ENCODE measurements at places on chromosomes 3 and 15.

- no peak for DNase-seq
Observed at GRCh38 chr3:126956866-126957650, 25.9 kb upstream of the PLXNA1 start.

DNA sequence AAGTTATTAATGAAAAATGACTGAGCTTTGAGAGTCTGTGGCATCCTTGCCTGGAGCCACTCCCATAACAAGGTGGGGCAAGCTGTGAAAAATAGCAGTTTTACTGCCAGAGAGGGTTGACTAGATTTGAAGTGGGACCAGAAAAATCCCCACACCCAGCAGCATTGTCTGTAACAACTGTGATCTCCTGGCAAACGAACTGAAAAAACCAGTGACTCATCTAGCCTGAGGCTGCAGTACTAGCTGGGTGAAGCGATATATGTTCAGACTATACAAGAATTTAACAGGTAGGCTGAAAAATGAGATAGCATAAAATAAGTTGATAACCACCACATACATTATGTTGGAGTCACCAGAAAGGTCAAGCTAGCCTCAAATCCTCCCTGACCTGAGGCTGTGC, 64.0 kb downstream of the DPH6 start:
- DNase-seq, result no peak

- DNase-seq, result no peak
Observed at GRCh38 chr15:62469478-62469873, 304.4 kb upstream of the C2CD4B start.

- DNase-seq, result no peak
Observed at GRCh38 chr3:41482134-41482533, 282.8 kb downstream of the CTNNB1 start.

DNA sequence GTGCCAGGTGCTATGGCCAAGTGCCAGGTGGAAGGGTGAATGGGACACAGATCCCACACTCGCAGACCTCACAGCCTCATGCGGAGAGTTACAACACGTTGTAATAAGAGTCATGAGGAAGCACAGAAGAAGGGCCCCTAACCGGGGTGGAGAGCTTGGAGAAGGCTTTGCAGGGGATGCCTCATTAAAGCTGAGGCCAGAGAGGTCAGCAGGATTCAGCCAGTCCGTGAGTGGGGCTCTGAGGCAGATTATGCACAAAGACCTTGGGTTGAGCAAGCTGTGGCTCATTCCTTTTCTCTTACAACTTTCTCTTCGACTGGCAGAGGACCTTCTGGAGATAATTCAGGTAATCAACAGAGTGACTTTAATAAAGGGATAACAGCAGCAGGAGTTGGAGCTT, 65.3 kb upstream of the SNRK start:
- no peak for DNase-seq

DNA sequence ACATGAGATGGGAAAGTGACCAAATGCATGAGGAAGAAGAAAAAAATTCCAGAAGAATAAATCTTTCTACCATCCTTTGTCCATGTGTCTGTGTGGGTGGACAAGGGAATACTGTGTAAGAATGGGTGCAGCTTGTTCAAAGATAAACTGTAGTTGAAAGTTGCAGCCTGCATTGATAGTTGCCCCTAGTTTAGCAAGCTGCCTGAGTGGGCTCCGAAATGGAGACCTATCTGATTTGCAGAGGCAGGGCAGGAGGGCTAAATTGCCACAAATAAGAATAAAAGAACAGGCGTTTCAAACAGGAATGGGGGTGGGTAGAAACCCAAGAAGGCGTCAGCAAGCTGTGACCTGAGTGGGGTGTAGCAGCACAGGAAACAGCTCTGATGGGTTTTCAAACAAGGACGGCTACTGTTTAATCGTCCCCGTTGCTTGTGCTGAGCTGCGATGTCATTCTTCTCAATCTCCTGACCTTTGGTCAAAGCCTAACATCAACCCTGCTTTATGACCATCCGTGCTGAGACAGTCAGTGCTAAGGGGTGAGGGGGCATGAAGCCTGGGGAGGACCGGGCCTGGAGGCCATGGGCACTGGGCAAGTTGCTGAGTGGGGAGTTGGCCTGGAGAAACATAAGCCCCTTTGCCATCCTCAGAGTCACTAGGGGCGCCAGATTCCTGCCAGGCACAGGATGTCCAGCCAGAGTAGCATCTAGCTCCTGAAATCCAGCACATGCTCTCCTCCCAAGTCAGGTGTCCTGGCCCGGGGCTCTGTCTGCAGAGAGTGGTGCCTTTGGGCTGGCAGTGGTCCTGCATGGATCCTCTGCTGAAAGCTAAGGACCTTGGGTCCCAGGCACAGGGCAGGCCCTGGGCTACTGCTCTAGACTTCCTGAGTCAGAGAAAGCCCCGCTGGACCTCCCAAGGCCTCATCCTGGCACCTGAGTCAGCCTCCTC, 19.2 kb upstream of the C15orf39 start:
- no peak for DNase-seq

DNA sequence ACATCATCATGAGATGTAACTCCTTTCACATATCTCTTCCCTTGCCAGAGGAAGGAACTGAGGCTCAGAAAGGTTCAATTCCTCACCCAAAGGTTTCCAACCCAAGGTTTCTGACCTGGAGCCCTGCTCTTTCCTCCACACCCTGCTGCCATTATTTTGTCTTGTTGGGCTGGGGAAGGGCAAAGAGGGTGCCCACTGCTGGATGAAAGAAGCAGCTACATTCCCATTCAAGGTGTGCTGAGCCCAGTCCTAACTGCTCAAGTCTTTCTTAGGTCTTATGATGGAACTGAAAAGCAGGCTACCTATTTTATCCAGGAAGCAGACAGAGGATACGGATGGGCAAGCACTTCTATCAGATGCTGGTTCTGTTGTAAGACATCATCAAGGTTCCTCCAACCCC, 258.0 kb upstream of the CTDSPL start:
- DNase-seq, result no peak

DNA sequence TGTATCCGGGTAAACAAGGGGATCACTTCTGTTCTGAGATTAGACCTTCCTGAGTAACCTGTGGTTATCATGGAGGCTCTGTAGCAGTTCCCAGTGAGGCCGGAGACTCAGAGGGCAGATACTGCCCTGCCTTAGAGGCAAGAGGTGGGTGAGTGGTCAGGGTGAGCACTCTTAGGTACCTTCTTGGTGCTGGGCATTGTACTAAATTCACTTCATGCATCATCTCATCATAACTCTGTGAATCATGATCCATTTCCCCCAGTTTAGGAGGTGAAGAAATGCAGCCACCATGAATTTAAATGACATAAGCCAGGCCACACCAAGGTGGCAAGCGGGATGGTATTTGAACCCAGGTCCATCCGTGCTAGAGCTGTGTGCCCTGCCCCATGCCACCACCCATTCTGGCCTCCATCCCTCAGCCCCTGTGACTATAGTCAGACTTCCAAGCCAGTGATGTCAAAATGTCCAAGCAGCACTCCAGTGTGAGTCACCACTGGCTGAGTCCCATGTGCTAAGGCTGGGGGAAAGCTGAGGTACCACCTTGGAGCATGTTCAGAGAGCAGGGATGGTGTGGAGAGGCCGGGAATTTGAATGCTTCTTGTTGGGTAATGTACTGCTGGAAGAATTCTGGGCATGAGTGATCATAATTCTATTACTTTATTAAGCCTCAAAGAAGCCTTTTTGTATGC, 88.8 kb downstream of the EPHB1 start:
- no peak for DNase-seq

DNA sequence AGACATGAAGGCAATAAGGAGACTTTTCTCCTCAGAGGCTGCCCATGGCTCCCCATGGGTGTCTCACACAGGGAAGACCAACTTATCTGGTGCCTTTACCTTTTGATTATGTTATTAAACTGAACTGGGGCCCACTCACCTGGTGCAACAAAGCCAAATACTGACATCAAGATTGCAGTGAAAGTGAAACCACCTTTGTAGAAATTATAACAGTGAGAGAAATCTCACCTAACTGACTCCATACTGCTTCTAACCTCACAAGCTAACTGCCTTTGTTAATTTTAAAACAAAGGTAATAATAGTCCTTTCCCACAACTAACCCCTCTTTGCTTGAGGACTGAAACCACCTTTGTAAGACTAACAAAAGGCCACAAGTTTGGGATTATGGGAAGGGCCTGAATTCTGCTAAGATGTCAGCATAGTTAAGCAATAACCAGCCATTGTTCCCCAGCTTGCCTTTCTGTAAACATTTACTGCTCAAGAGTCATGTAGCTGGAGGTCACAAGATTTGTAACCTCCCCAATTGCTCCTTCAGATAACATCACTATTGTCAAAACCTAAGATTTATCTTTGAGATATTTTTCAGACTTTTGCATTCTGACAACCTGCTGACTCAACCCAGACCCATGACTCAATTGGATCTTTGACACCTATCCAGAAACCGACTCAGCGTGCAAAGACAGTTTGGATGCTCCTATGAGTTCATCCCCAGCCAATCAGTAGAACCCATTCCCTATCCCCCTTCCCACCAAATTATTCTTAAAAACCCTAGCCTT, 420.3 kb upstream of the CFAP20DC start:
- no peak for DNase-seq

DNA sequence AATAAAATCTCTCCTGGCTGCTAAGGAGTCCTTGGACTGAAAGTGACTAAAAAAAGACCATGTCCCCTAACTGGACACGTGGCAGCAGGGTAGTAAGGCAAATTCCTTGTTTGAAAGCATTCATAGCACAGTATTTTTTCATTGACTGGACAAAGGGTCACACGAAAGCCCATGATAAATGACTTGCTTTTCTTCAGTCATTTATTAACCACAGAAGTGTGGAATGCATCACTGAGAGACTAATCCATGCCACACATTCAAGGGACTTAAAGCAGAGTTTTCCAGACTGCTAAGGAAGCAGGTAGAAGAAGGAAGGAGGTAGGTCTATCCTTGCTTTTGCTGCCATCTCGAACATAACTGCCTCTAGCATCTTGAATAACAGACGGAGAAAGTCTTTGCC, 31.2 kb downstream of the CASR start:
- no peak for DNase-seq

DNA sequence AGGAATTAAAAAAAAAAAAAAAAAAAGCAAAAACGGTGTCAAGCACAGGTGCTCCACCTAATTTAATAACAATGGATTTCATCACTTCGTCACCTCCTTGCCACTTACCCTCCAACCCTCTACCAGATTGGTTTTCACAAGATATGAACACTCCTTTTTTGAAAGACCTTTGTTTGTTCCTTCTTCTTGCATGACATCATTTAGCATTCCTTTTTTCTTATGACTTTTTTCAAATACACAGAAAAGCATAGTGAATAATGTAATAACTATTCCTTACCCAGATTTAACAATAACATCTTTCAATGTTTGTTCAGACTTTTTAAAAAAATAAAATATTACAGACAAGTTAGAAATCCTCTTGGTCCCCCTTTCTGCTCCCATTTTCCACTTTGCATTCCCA, 16.3 kb downstream of the COL6A6 start:
- no peak for DNase-seq

DNA sequence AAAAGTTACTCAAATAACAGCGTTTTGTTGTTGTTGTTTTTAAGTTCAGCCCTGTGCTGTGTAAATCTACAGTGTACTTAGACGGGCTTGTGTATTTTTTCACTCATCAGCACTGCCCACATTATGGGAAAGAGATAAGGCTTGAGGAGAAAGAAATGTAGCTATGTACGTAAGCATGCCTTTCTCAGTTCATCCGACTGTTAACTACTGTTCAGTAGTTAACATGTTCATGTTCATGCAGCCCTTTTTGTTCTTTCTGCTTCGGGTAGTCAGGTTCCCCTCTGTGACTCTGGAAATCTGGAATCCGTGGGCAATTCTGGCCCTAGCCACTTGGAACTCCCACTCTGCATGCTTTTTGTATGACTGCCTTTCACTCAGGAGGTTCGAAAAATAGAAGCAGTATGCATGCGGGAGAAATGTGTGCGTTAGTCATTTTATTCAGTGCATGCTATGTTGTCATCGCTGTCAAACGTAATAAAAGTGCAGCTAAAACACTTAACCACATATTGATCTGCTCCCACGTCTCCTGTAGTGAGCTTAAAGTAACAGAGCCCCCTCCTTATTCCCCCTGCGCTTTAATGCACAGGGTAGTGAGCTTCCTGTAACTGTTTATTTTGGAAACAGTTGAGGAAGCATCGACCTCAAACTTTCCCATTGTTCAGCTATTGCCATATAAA, 283.1 kb upstream of the NR2F2 start:
- DNase-seq, result no peak

DNA sequence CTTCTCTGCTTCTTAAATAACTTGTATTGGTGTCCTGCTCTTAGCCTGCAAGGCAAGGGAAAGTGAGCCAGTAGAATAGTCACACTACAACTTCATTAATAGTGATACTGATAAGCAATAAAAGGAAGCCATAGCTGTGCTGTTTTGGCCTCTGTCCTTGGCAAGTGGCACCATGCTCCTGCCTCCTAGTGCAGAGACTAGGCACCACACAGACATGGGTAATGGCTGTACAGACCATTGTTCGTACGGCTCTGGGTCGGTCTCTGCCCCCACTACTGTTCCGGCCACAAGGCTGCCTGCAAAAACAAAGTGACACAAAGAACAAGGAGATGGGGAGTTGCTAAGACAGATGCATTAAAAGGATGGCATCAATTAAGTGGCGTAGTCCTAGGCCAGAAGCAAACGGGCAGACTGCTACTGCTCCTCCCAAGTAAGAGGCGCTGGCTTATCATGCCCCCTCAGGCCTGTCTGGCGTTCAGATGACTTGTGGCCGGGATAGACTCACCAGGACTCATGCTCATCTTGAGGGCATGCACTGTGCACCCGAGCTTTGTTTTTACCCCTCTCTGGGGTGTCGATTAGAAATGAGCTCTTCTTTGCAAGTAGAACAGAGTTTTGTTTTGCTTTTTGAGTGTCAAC, 75.6 kb downstream of the TRAK1 start:
- DNase-seq, result no peak

- DNase-seq, result no peak
Observed at GRCh38 chr3:13887495-13888300, 7.8 kb upstream of the WNT7A start.

DNA sequence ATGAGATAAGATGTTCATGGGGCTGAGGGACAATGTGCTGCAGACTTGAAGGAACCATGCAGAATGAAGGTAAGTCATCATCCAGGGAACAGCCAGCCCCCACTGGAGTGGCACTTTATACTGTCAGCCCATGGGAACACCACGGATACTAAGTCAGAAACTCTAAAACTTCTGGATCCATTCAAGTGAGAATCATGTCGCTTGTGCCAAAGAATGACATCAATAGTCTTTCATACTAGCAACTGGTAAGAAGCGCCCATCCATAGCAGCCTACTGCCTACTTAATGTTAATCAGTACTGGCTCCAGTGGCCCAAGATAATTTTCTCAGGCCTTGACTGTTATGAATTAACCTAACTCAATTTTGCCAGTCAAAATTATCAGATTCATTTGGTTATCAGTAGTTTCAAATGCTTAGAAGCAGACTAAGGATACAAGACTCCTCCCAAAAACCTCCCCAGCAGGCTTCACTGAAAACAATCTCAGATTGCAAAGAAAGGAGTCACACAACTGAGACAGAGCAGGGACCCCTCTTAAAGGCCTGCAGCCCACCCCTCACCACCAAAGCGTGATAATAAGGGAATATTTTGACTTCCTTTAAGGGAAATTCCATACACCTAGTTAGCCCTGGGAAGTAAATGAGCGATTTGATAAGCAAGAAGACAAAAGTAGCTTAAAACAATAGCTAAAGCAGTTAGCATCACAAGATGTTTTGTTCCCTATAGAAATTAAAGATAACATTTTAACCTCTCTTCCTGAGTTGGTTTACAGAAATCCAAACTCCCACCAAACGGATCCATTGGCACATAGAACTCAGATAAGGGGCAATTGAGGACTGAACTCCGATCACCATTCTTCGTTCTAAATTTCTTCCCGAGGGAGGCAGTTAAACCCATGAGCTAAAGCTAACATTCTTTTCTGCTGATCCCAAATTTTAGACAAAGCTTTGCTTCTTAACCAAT, 98.8 kb downstream of the TGFBR2 start:
- no peak for DNase-seq

GRCh38 chr15:70856884-70857561, 3.1 kb upstream of the LARP6 start:
- DNase-seq, result no peak

Measured in suppressor macrophage treated with lipopolysaccharide for 4 hours (primary cell).